ENCODE measurements at places on chromosomes 3 and 15.

DNA sequence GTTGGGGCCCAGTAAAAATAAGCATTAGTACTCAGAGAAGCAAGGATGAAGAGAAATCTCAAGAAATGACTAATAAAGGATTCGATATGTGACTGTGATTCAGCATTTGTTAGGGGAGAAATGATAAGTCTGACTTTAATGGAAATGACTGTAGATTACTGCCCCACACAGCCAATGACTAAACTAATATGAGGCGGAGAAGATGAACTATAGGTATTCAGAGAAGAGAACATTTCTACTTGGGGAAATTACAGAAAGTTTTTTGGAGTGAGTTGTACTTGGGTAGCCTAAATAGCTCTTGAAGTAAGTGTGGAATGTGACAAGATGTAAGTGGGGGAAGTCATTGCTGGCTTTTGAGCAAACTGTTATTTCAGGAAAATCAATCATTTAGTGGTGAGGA lies 380.0 kb downstream of the PDCD6IP start:
- DNase-seq = no peak

DNA sequence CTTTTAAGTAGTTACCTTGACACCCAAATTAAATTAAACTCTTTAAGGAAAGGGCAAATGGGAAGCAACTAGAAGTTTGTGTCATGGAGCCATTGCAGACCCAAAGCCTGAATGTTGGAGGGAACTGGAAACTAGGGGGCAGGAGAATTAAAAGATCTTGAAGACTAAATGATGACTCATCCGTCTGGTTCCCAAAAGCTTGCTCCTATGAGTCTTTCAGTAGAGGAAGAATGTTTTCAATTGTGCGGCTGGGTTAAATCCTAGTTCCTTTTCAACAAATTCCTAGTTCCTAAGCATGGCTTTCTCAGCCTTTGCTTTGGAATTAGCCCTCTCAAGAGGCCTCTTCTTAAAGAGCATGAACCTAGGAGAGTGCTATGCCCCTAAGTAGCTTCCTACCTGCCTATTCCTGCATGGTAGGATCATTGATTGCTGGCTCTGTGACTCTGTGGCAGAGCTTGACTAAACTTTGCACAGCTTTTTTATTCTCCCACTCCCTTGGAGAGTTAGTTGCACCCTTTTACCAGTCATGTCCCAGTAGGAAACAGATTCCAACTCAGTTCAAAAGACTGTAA lies 17.7 kb downstream of the CLEC3B start:
- DNase-seq = no peak

DNA sequence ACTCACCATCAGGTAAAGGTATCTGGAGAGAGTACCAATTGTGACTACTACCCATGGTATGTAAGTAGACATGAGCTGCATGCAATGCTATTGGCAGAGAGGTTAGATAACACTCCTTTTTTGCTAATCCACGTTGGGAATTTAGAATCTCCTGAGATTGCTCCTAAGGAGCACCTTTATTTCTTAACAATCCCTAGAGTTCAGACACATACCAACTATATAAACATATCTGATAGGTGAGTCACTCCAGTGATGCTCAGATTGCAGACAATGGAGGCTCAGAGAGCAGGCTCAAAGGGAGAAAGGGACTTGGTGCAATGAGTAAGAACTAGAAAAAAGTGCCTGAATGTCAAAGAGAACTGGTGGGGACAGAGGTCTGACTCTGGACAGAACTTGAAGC lies 47.0 kb upstream of the LRRFIP2 start:
- DNase-seq = no peak

GRCh38 chr3:10198761-10199649 lies 34.3 kb downstream of the IRAK2 start:
- peak; percentile 53 for DNase-seq

GRCh38 chr3:141000027-141000663 lies 51.0 kb upstream of the SPSB4 start:
- DNase-seq = peak; percentile 13

DNA sequence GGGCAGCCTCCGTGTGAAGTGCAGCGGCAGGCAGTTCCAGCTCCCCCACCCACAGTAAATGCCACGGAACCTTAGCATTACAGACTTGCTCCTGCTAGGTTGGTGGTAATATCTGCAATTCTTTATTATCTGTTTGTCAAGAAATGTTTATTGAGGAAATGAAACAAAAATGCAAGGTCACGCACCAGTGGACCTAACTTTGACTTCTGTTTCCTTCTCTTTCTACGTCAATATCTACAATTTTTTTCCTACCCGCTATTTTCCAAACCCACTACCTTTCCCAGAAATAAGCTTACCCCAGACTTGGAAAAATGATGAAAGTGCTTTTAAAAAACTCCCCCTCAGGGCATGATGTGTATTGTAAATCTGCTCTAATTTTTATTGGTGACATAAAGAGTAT lies 18.9 kb downstream of the ILDR1 start:
- DNase-seq = no peak

DNA sequence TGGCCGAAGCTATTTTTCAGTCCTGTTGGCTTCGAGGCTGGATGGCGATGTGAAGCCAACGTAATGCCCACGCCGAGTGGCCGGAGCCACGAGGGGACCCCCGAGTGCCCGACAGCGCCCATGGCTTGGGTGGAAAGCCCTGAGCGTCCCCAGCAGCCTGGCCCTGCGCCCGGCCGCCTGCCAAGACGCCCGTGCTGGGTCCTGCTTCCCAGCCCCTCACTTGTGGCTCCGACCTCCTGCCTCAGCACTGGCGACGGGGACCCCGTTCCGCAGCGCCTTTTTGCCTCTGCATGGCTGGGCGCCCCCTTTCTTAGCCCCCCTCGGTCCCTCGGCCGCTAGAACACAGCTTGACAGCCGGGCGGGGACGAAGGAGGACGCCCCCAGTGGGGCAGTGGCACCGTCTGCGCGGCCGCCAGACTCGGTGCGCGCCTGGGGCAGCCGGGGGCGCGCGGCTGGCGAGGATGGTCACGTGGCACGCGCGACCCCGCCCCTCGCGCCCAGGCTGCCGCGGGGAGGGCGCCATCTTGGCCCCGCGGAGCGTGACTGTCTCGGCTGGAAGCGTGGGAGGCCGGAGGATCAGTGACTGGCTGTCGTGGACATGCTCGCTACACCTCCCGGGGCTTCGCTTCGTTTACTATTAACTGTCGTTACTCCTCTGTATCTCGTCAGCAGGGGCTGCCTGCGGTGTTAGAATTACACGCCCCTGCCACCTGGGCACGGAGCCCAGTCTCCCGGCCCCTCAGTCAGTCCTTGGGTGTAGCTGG lies 626 bp upstream of the GPR176 start:
- peak; percentile 49 for DNase-seq

GRCh38 chr3:3629911-3630310 lies 169.3 kb upstream of the LRRN1 start:
- no peak for DNase-seq

DNA sequence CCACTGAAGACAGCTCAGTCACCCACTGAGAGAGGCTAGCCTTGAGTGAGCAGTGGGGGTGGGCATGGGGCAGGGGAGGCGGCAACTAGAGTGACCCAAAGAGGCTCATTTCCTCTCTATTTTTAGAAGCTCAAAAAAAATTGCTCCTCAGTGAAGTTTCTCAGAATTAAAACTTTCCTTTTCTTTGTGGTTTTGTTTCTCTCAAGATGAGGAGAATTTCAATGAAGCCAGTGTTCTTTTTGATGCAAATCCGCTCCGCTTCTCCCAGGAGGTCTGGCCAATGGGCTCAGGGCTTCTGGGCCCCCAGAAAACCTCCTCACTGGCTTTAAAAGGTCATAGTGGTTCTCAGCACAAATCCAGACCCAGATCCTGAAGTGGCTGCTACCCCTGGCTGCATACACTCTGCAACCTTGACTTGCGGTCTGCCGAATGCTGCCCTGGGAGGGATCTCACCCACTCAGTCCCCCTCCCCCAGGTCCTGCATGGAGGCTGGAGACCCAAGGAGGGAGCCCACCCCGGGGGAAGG lies at the start of gene ACSBG1:
TSS of gene ACSBG1 (minus strand) at position 51 of the 526 bp plus-strand sequence. CDS start 64 bp downstream, outside the sequence.
- DNase-seq = no peak

GRCh38 chr3:197736010-197736490 lies 654 bp downstream of the RUBCN start:
- no peak for DNase-seq

DNA sequence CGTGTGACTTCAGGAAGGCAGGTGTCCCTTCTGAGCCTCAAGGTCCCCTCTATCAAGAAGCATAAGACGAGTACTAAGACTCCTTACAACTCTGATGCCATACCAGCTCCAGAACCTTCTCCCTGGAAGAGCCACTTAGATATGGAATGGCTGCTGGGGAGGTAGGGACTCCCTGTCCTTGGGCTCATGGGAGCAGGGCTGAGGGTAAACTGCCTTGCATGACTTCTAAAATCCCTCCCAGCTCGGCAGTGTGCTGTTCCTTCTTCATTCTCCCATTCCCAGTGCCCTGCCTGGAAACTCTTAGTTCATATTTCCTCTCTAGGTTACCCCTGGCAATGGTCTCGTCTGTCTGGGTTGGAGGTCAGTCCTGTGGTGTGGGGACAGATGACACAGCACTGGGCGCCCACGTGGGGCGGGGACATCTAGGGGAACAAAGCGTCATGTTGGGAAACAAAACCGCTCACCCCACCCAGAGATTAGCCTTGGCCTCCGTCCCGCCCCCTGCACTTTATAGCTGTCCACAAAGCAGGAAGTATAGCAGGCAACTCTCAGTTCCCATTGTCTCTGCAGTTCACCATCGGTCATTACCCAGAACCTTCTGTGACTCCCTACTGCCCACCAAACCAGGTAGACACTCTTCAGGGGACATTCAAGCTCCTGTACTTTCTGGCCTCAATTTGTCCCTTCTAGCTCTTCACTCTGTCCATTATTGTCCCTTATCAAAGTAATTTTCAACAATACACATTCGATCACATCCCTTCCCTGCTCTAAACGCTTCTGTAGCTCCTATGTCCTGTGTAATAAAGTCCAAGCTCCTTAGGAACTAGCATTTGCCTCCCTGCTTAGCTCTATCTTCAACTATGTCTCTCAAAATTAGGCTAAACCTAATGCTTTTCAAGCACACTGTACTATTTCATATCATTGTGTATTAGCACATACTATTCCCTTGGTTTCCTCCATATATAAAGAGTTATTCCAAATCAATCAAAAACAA lies 73.8 kb downstream of the IQSEC1 start:
- no peak for DNase-seq

DNA sequence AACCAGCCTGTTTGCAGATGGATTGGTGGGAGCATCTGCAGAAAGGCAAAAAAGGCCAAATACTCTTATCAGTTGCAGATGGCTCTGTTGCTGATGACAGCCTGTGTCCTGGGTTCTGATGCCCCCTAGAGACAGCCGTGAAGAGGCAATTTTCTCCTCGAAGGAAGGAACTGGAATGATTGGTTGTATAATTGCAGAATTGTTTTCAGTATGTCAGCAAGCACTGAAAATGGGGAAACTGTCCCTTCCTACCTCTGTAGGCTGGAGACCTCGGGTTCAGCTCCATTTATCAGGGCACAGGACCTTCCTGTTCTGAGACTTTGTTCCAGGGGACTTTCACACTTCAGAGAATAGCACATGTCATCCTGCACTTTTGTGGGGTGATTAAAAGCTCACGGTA lies 103.0 kb downstream of the PGPEP1L start:
- no peak for DNase-seq

GRCh38 chr3:52269776-52270175 lies 8.7 kb downstream of the WDR82 start:
- no peak for DNase-seq

Measured in T-helper 1 cell (primary cell).